Islet precursor cell (in vitro differentiated cells): ENCODE measurements at places on chromosomes 1 and 21.
A peak's percentile ranks its signal among the peaks of the same experiment; 100 is the strongest.

DNA sequence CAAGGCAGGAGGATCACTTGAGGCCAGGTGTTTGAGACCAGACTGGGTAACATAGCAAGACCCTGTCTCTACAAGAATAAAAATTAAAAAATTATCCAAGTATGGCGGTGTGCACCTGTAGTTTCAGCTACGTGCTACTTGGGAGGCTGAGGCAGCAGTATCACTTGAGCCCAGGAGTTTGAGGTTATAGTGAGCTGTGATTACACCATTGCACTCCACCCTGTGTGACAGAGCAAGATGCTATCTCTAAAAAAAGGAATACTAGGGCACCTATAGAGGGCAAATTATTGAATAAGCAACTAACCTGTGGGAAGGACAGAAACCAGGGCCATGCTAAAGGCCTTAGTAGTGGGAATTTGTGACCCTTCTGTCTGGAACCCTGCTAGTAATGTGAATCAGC, 86.1 kb downstream of the TENT5C start:
- no peak for DNase-seq

DNA sequence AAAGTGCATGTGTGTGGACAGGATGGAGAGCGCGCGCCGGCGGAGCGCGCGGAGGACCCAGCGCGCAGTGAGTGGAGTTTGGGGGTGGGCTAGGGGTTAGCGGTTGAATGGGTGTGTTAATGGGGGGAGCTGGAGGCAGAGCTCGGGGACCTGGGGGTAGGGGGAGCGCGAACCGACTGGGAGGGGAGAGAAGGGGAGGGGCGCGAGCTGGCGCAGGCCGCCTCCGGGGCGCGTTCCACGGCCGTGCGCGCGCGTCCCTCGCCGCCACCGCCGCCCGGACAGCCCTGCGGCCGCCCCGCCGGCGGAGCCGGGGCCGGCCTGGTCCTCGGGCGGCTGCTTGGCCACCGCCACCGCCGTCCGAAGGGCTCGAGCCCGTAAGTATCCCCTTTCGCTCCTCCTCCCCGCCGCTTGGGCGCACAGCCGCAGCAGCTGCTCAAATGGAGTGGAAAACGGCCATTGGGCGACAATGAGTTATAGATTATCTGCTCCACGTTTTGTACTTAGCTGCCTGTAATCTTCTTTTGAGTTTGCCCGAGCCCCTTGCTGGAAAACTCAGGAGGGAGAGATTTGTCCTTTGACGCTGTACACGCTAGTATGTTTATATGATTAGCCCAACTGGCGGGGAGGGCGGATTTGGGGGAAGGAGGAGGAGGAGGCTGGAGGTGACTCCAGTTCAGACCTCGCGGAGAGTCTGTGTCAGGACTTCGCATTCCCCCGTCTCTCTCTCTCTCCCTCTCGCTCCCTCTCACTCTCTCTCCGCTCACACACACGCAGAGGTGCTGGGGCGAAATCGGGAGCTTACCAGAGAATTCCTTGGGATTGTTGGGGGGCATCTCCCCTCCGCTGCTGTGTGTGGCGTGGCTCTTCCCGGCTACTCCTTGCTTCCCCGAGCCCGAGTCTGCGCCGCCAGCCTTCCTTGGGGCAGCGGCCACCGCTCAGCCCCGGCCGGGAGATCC, at the start of gene ADGRL2:
Gene ADGRL2, plus strand, starts transcription at position 240 of the 956 bp plus-strand sequence. CDS start 36,051 bp downstream, outside the sequence.
- peak; percentile 91 for DNase-seq

- no peak for DNase-seq
Observed at GRCh38 chr1:183077097-183077496, 53.9 kb downstream of the LAMC1 start.

DNA sequence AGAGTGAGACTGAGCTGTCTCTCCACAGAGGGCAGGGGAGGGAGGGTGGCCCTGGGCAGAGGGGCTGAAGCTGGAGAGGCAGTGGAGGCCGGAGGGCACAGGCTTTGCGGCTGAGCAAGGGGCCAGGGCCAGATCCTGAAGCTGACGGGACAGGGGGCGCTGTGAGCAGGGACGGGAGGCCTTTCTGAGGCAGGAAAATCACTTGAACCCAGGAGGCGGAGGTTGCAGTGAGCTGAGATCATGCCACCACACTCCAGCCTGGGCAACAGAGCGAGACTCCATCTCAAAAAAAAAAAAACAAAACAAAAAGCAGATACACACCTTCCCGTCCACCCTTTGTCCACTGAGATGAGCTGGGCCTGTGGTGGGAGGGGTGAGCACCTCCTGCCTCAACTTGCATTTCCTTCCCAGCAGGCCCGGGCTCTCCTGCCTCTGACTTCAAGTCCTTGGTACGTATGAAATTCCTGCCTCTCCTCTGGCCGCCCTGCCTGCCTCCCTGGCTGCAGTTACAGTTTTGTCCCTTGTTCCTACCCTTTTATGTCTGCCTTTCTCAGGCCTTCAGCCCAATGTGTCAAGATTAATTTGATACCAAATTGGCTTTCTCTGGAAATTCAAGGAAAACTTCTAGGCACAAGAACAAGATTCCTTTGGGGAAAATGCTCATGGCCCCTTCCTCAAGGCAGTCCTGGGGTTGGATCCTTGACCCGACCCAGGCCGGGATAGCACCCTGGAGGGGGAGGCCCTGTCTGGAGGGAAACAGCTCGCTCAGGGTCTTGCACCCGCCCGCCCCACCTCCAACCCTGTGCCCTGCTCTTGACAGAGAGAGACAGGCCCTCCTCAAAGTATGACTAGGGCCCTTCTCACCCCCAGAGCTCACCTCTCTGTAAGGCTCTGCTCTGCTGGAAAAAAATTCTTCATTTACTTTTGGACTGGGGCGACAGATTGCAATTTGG, 11.2 kb upstream of the ADAMTSL4 start:
- peak; percentile 92 for DNase-seq

GRCh38 chr1:59775480-59775879, 39.3 kb upstream of the HOOK1 start:
- DNase-seq, result no peak

DNA sequence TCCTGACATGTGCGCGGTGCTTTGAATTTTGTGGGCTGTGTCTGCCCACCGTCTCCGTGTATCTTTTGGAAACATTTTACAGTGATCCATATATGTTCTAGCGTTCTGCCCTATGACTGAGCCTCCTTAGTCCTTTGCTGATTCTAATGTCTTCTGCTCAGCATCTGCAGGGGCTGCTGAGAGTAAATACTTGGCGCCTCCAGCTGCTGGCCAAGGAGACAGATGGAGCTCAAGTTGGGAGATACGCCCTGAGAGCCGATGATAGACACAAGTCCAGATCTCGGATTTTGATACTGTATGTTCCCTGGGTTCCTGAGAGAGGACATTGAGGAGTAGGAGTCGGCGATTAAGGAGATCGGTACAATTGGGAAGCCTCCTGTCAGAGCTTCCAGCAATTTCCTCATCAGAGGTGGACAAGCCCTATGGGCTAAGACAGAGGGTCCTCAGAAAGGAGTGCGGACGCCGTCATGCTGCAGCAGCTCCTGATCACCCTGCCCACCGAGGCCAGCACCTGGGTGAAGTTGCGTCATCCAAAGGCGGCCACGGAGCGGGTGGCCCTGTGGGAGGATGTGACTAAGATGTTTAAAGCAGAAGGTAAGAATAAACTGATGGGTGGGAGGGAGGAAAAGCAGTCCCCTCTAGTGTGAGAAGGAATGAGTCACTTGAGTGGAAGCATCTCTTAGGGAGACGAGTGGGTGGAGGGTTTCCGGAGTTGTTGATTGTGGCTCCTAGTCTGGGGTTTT, 390 bp downstream of the ZFP69B start:
- DNase-seq, result peak; percentile 79

GRCh38 chr1:77670330-77670729, 12.1 kb downstream of the ZZZ3 start:
- no peak for DNase-seq

DNA sequence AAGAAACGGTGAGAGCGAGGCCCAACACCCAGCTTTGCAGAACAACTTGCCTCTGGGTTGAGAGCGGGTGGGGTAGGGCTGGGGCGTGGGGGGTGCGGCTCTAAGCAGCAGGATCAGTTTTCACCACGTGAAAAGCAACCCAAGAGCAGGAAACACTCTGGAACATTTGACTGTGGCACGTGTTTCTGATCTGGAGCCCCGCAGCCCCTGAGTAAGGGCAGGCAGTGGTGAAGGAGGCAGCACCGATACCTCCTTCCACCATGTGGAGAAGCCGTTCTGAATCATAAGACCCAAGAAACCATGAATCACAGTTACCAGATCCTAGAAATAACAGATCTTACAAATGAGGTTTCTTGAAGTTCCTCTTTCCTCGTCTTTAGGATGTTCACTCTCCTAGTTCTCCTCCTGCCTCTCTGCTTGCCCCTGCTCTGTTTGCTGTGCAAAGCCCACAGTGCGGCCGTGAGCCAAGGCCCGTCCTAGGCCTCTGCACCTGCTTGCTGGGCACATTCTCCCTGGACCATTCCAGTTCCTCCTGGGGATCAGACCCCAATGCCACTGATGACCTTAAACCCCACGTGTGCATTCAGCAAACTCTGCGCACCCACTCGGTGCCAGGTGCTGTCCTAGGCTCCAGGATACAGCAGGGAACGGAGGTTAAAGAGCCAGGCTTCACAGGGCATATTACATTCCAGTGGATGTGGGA, 31.9 kb downstream of the SLC1A7 start:
- no peak for DNase-seq
